ENCODE measurements at places on chromosomes 3 and 15.

- no peak for DNase-seq
Measured at GRCh38 chr15:63895194-63895593, 61.4 kb upstream of the HERC1 start.

DNA sequence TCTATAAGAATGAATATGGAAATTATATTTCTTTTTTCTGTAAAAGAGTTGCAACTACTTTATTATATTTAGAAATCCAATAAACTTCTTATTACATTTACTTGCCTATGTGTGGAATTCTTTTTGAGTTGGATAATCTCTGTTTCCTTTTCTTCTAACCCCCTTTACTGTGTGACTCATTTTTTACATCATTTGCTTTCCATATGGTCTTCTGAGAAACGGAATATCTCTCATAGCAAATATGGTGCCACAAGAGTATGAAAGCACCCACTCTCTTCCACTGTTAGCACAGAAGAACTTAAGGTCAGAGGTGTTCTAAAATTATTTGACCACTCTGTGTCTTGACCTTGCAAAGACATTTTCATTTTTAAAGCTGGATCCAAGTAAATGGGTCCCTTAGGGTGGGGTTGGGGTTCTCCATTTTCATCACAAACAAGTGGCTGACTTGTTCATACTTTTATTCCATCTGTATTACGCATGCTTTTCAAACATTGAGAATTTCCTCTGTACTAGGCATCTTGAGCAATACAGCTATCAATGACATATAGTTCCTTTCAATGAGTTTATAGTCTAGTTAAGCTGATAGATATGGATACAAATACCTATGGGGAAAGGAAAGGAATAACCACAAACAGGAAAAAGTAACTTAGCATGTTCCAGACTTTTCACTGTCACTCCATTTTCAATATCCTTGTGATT lies 281.1 kb upstream of the TPRG1 start:
- no peak for DNase-seq

DNA sequence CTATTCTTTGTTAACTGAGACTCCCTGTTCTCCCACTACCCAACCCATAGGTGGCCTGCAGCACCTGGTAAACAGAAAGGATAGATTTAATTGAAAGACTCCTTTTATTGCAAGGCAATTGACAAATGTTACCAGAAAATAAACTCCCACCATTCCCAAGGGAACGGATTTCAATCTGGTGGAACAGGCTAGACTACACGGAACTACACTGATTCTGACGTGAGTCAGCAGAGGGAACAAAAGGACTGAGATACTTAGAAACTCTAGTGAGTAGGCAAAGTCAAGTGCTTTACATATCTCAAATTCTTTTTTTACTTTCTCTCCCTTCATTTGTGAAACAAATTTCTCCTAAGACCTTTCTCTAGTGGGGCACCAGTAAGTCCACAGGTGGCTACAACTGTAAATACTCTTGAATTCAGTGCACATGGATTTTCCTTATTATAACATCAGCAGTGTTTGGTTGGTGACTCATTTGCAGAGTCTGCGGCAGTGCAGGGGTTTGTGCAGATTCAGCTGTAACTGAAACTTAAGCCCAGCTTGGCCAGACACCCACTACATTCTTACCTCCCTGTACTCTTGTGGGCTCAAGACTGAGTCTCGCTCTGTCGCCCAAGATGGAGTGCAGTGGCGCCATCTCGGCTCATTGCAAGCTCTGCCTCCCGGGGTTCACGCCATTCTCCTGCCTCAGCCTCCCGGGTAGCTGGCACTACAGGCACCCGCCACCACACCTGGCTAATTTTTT lies 34.3 kb upstream of the PLSCR2 start:
- DNase-seq, result no peak

DNA sequence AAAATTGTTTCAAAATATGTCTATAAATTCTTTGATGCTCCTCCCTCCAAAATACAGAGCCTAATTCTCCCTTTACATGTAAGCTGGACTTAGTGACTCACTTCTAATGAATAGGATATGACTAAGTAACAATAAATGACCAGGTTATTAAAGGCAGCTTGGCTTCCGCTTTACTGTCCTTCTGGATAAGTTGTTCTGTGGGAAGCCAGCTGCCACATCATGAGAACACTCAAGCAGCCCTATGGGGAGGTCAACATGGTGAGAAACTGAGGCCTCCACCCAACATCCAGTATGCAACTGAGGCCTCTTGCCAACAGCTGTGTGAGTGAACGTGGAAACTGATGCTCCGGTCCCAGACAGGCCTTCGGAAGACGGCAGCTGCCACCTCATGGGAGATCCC lies 247.3 kb upstream of the CHRM5 start:
- no peak for DNase-seq

DNA sequence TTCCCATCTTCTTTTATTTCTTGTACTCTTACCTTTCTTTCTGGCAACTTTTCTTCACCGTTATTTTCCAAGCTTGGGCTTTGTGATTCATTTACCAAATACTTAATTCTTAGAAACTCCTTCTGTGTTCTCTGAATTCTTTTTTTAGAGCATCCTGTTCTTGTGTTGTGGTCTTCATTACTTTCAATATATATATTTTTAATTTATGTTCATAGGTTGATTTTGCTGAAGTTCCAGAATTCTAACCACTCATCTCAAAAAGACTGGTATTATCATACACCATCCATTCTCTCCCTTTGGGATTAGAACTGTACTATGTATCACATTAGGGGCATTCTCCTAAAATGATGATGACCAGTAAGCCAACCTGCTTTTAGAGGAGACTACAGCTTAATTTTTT lies 362.3 kb upstream of the CBLB start:
- DNase-seq, result no peak

- no peak for DNase-seq
Measured at GRCh38 chr3:21238661-21239060, 512.3 kb downstream of the ZNF385D start.

GRCh38 chr3:126524429-126524988 lies 554 bp downstream of the CHST13 start:
- no peak for DNase-seq

- DNase-seq, result no peak
Measured at GRCh38 chr3:32391643-32392535, at the start of gene CMTM7. Gene CMTM7, plus strand, starts transcription at chr3:32391853. Its CDS starts 54 bp downstream, at chr3:32391907.

- DNase-seq, result no peak
Measured at GRCh38 chr3:188589071-188589470, 435.1 kb downstream of the LPP start.

GRCh38 chr3:94304954-94305353 lies 242.1 kb downstream of the NSUN3 start:
- DNase-seq, result no peak

DNA sequence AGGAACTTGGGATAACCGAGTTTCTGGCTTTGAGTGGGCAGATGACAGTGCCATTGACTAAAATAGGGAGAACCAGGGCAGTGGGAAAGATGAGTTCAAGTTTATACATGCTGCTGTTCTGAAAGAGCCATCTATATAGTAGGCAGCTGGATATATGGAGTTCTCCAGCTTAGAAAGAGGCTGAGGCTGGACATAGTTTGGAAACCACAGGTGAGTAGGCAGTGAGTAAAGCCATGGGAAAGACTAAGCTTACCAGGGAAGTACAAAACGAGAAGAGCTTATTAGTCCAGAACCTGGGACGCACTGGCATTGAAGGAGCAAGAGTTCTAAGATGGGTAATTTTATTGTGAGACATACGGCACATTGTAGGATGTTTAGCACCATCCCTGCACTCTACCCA lies 54.2 kb downstream of the MSL2 start:
- DNase-seq, result no peak

GRCh38 chr3:4742359-4742758 lies 236.9 kb upstream of the BHLHE40 start:
- DNase-seq, result no peak

DNA sequence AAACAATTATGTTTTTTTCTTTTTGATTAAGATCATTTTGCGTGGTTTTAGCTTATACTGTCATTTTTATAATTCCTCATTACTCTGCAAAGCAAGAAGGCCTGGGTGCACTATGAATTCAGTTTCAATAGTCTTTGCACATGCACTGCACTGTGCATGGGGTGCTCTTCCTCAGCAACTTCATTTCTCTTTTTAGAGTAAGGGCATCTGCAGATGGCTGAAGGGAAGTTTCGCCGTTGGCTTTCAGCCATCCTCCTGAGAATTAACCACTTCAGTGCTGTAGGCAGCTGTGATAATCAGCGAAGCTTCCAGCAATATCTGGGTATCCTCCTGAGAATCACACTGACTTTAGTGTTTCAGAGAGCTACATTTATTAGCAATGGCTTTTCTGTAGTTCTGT lies 284.8 kb downstream of the GBE1 start:
- DNase-seq, result no peak

DNA sequence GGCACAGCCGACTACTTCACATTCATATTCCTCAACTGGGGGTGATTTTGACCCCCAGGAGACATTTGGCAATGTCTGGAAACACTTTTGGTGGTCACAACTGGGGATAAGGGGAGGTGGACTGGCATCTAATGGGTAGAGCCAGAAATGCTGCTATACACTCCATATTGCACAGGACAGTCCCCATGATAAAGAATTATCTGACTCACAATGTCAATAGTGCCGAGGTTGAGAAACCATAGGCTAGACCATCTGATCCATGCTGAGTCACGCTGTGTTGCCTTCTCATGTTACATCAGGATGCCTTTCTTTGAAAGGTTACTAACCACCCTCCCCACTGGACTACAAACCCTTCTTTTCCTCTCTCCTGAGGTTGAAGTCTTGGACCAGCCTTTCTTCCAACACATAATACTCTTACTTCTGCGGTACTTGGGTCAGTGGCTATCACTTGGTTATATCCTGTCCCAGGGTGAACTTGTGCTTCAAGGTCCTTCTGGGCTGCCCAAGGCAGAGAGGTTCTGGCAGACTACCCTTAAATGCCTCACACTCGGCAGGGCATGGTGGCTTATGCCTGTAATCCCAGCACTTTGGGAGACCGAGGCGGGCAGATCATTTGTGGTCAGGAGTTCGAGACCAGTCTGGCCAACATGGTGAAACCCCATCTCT lies 68.8 kb downstream of the CTNNB1 start:
- DNase-seq, result no peak

GRCh38 chr15:93035953-93036810 lies 52.8 kb downstream of the RGMA start:
- no peak for DNase-seq

- DNase-seq, result no peak
Measured at GRCh38 chr3:150345021-150345538, 63.0 kb upstream of the TSC22D2 start.

GRCh38 chr3:150273396-150273795 lies 134.7 kb upstream of the TSC22D2 start:
- no peak for DNase-seq

GRCh38 chr3:197516517-197516889 lies 39.3 kb downstream of the BDH1 start:
- no peak for DNase-seq

DNA sequence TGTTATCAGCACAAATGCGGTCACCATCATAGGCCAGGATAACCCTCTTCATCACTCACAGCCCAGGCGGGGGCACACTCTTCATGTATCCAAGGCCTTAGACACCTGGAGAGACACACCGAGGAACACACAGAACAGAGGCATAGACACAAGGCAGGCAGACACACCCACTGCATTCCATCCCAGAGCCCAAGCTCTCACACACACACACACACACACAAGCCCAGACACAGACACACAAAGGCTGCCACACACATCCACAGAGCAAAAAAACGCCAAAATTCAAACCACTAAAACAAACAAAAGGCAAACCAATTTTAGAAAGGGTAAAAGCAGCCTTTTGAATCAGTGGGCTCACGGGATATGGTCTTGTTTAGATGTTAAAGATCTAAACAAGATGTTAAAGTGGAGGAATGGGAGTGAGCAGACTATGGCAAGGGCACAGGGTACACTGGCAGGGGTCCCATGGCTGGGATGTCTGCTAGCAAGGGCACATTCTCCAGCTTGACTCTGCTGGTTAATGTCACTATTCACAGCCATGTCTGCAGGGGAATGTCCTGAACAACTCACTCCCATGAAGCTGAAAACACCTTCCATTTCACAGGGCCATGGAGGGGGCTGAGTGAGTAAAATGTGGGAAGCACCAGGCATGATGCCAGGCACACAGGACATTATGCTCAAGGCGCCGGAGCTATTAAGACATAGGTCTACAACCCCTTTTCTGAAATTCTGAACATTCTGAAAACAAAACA lies 14.9 kb upstream of the CRABP1 start:
- DNase-seq, result no peak

DNA sequence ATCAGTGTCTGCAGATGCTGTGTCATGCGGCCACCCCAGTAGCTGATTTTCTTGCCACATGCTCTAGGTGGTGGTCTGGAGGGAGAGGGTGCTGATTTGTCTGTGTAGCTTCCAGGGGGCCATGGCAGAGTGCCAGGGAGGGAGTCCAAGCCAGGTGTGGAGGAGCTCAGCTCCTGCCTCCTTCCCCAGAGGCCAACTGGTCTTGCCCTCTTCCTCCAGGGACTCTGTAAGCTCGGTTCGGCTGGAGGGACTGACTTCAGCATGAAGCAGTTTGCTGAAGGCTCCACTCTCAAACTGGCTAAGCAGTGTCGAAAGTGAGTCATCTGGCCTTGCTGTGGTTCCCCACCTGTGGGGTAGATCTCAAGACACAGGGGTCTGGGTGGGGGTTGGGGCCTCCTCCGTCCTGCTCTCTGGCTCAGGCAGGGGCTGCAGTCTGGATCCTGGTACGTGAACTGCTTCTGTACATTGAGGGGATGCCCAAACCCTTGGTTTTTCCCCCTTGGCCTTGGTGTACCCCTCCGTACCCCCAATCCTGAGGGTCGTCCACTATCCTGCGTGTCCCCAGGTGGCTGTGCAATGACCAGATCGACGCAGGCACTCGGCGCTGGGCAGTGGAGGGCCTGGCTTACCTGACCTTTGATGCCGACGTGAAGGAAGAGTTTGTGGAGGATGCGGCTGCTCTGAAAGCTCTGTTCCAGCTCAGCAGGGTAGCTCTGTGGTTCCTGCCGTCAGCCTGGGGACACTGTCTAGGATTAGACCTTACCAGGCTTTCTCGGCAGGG lies 6.9 kb upstream of the RCCD1 start:
- no peak for DNase-seq

- no peak for DNase-seq
Measured at GRCh38 chr3:143330296-143330868, 210.8 kb downstream of the CHST2 start.

Data from NCI-H187 (cell line).